Smooth muscle cell of the umbilical artery (primary cell): ENCODE measurements at places on chromosomes 13 and 19. TPM values are rescaled to one million over a fixed set of nuclear protein-coding genes. Genes with fewer than 3 reads are reported as not detected.

Gene ELSPBP1
- not detected in 2 replicates for total RNA-seq

Gene CEBPA
- total RNA-seq, result 0.14 and 0.30 TPM in 2 replicates

Gene UTP14C
- 29.1 and 30.5 TPM in 2 replicates for total RNA-seq

Gene MBD3L2
- not detected in 2 replicates for total RNA-seq

Gene C1QTNF9B
- total RNA-seq, result not detected in 2 replicates

Gene ZNF665
- total RNA-seq, result 3.3 and 5.4 TPM in 2 replicates

Gene OR7A5
- total RNA-seq, result not detected in 2 replicates
